Activated CD4-positive, alpha-beta T cell treated with anti-CD3 and anti-CD28 coated beads for 24 hours (primary cell): ENCODE measurements at places on chromosomes 6 and 20.
A peak's percentile ranks its signal among the peaks of the same experiment; 100 is the strongest.

DNA sequence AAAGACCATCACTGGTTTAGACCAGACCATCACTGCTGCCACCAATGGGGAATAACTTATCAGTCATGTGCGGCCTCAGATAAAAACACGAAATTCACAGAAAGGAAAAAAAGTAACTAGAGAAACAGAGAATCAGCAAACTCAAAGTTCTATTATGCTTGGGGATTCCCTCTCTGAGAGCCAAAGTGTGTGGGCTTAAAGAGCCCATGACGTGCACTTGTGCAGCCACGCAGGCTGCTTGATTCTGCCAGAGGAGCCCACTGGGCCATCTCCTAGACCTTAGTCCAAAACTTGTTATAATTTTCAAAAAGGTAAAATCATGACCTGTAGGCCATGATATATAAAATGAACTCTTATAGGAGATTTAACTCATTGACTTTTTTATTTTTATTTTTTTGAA is 15.2 kb downstream of the RAB44 start:
- no peak for DNase-seq

DNA sequence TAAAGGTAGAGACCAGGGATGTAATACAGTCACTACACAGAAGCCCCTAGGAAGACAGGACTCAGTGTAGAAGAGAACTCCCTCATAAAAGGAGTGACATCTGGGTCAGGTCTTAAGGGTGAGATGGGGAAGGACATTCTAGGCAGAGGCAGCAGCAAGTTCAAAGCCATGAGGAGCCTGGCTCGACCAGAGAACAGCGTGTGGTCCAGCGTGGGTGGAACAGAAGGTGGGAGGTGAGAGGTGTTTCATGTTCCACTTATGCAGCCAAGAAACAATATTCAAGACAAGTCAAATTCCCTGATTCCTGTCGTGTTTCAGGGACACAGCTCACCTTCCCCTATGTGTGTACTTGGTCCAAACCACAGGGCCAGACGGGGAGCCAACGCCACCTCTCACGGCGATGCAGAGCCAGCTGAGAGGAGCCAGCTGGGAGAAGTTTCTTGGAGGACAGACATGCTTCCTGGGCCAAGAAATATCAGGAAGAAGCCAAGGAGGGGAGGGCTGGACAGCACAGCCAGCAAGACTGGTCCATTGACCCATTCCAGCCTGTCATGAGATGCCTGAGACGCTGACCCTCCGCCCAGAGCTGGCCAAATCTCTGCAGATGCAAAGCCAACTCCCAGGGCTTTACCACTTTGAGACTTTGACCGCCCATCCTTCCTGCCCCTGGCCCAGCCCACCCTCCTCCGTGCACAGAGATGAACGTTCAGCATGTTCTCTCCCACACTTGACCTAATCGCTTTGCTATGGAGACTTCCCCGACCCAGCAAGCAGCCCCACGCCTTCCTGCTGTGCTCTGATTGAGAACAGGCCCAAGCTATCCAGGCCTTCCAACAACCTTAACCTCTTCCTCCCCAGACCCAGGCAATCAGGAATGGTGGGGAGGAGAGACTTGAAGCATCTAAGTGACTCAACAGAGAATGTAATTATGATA is 113.8 kb downstream of the PRND start:
- DNase-seq: no peak

DNA sequence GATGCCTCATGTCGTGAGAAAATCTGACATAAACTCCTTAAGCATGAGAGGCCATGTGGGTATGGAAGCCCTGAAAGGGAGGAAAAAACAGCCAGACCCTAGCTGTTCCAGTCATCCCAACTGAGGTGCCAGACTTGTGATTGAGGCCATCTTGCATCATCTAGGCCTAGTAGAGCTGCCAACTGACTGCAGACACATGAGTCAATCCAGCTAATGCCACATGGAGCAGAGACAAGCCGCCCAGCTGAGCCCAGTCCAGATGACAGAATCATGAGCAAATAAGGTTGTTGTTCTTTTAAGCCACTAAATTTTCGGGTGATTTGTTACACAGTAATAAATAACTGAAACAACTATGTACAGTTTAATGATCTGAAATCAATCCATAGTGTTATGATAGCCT is 680.9 kb downstream of the MAFB start:
- DNase-seq: no peak

- no peak for DNase-seq
These were observed 171.3 kb downstream of the COL21A1 start for GRCh38 chr6:56076033-56076432.

- DNase-seq: no peak
These were observed 352.8 kb upstream of the SOX4 start for GRCh38 chr6:21240709-21241108.

- peak; percentile 11 for DNase-seq
These were observed 723 bp downstream of the AKIRIN2 start for GRCh38 chr6:87701344-87701675.

DNA sequence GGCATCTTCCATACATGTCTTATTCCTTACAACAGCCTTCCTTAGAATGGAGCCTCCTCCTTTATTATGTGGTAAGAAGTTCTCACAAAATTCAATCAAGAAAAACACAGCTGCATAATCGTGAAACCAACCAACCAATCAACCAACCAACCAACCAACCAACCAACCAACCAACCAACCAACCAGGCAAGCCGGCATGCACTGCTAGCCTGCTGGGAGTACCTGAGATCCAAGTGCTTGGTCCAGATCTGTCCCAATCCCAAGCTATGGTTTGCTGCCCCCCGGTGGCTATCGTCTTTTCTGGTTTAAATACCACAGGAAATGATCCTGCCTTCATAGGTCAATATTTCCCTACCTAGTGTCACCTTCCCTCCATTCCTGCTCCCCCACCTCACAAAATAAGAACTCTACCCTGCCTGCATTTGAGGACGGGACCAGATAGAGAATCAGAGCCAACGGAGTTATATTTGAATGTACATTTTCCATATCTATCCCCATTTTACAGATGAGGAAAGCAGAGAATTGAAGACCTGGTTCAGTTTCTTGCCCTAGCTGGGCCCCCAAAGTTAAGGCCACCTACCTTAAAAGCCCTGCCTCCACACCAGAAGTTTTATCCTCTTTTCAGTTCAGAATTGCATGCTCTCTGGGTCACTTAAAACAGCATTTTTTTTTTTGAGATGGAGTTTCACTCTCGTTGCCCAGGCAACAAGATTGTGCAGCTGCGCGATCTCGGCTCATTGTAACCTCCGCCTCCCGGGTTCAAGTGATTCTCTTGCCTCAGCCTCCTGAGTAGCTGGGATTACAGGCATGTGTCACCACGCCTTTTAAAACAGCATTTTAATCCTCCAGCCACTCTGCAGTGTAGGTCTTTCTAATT is 27.1 kb downstream of the RAB44 start:
- peak; percentile 66 for DNase-seq

- DNase-seq: no peak
These were observed 206.1 kb downstream of the TTLL2 start for GRCh38 chr6:167530951-167531350.

DNA sequence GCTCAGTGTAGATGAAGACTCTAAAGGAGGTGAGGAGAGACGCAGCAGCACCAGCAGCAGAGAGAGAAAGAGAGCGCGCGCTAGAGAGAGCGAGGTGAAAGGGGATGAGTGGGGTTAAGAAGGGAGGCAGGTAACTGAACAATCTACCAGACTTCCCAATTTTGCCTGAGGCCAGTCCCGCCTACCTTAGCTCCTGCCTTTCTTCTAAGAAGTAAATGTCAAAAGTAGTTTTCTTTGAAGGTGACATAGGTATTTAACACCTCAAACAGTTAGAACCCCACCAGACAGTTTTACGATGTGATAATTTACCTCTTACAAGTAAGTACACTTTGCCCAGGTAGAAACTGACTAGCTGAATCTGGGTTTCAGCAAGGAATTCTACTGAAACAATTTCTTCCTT is 132.0 kb upstream of the EEF1E1 start:
- DNase-seq: no peak

DNA sequence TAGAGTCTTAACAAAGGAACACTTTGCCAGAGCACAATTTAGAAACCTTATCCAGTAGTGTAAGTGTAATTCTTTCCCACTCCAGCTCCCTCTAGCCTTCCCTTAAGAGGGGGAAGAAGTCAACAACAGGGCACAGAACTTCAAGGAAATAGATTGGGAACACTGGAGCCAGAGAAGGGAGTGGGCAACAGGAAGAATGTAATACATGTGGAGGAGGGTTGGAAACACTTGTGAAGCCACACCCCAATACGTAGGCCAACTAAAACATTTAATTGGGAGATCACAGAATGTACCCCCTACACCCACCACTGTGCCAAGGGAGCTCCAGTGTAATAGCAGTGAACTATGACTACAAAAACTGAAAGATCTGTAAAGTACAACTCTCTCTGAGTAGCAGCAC is 735.7 kb upstream of the HS3ST5 start:
- no peak for DNase-seq

- no peak for DNase-seq
These were observed 142.0 kb downstream of the CEP57L1 start for GRCh38 chr6:109237077-109237985.

DNA sequence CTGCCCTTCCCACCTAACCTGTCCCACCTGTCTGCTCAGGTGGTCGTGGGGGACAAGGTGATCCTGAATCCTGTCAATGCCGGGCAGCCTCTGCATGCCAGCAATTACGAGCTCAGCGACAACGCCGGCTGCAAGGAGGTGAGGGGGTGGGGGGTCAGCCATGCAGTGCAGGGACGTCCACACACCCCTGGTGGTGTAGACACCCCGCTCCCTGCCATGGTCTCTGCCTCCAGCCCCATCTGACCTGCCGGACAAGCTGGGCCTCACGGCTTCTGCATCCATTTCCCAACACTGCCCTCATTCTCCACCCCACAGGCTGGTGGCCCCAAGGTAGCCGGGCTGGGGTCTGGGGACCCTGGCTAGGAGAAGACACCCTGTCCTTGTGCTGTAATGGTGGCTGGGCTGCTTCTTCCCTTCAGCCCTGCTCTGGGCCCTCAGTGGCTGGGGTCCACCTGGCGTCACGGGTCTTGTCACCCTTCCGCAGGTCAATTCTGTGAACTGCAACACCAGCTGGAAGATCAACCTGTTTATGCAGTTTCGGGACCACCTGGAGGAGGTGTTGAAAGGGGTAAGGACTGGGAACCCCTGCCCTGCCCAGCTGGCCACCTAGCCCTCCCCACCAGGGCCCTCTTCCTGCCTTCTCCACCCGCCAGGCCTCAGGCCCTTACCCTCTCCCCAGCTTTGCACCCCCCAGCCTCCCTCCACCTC is 38.0 kb downstream of the ITPR3 start:
- no peak for DNase-seq

GRCh38 chr20:58179432-58180099 is 48.9 kb downstream of the ANKRD60 start:
- DNase-seq: peak; percentile 62

- no peak for DNase-seq
These were observed 512.8 kb downstream of the MAFB start for GRCh38 chr20:40176098-40176841.
